Stimulated activated CD4-positive, alpha-beta T cell treated with anti-CD3 and anti-CD28 coated beads, Interleukin-1b, Interleukin-23, amount 100 ng/mL, for 24 hours (primary cell): ENCODE measurements at places on chromosomes 2 and 18.

GRCh38 chr2:156211318-156211717 lies 121.2 kb downstream of the NR4A2 start:
- DNase-seq = no peak

DNA sequence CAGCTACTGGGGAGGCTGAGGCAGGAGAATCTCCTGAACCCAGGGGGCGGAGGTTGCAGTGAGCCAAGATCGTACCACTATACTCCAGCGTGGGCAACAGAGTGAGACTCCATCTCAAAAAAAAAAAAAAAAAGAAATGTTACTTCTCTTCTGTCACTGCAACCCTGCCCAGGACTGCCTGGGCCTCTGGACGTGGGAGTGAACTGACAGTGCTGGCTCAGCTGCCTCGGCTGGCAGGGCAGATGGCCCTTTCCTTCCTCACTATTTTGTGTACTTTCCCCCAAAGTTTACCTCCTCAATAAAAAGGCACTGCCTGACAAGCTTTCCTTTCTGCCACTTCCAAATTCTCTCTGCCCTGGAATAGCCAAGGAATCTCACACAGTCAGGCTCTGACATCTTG lies 12.5 kb upstream of the GPR155 start:
- no peak for DNase-seq

- no peak for DNase-seq
Measured at GRCh38 chr2:77013953-77014352, 508.2 kb downstream of the LRRTM4 start.

- DNase-seq = no peak
Measured at GRCh38 chr18:9569178-9569577, 45.2 kb downstream of the PPP4R1 start.

- DNase-seq = no peak
Measured at GRCh38 chr2:69034845-69035244, 21.9 kb downstream of the ANTXR1 start.
